ENCODE measurements at places on chromosomes 3 and 15.
A peak's percentile ranks its signal among the peaks of the same experiment; 100 is the strongest.

- no peak for DNase-seq
Measured at GRCh38 chr3:3110299-3110630, at the start of gene IL5RA. IL5RA (minus strand) TSS chr3:3110374; CDS start chr3:3104984, 5,390 bp downstream.

GRCh38 chr3:12273045-12273695 lies 15.7 kb upstream of the PPARG start:
- DNase-seq, result no peak

GRCh38 chr3:192516820-192517219 lies 210.5 kb downstream of the FGF12 start:
- DNase-seq, result no peak

GRCh38 chr3:34002569-34003100 lies 204.2 kb downstream of the PDCD6IP start:
- DNase-seq, result no peak

GRCh38 chr3:153442386-153442785 lies 280.4 kb downstream of the RAP2B start:
- DNase-seq, result no peak

DNA sequence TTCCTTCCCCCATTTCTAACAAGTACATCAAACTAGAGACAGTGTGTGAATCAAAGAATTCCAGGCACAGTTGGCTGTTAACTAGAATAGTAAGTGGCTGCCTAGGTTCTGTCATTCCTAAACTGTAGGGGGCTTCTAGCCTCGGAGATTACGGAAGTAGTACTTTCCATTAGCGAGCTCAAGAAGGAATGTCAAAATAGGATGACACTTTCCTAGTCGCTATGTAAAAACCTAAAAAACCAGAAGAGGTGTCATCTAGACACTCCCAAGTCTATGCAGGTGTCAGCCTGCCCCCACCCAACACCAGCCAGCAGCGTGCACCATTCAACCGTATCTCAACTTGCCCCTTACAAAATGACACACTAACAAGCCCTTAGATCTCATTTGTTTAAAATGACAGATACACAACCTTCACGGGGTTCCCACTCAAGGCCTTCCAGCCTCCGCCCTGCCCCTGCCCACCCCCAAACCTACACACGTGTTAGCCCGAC lies 874 bp downstream of the INO80 start:
- peak; percentile 62 for DNase-seq

- DNase-seq, result no peak
Measured at GRCh38 chr3:196207833-196208607, 3.2 kb downstream of the ZDHHC19 start.

GRCh38 chr15:73957276-73957675 lies 31.0 kb downstream of the LOXL1 start:
- DNase-seq, result no peak

GRCh38 chr15:22974745-22975144 lies 5.4 kb downstream of the CYFIP1 start:
- DNase-seq, result no peak

DNA sequence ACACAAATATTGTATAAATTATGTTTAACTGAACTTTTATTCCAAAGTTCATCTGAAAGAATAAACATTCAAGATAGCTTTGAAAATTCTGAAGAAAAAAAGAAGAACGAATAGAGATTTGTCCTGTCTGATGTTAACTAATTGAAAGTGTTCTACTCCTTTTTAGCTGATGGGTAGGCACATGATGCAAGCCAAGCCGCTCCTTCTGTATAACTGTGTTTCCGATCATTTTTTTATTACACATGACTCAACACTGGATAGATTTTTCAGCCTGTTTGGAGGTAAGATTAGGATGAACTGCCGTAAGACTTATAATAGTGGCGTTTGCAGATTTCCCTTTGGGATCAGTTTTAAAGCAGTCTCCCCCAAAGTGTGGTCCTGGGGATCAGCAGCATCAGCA lies 19.0 kb downstream of the NSUN3 start:
- no peak for DNase-seq

GRCh38 chr15:28921336-28921735 lies 35.6 kb downstream of the APBA2 start:
- DNase-seq, result no peak
